ENCODE measurements at places on chromosomes 13 and 19.
A peak's percentile ranks its signal among the peaks of the same experiment; 100 is the strongest.

DNA sequence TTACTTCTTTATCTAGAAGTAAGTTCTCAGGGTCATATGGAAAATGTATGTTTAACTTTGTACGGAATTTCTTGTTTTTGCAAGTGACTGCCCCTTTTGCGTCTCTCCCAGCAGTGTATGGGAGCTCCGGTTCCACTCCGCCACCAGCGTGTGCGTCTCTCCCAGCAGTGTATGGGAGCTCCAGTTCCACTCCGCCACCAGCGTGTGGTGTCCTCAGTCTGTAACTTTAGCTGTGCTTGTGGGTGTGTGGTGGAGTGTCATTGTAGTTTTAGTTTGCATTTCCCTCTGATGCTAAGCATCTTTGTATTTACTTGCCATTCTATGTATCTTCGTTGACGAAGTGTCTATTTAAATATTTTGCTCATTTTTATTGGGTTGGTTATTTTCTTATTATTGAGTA lies 2.4 kb downstream of the CUL4A start:
- DNase-seq, result no peak

GRCh38 chr13:75481176-75482069 lies 546 bp downstream of the TBC1D4 start:
- peak; percentile 35 for DNase-seq

DNA sequence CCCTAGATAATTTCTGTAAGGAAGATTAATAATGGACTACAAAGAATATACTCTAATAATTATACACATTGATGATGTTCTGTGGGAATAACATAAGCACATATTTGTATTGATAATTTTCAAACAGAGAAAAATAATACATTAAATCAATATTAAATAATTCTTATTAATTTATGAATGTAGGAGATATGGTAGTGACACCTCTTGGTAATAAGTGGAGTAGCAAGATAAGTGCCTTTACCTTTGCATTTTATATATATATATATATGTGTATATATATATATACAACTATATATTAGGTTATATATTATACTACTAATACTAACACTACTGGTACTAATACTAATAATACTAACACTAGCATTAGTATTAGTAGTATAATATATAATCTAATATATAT lies 905.8 kb downstream of the SLITRK1 start:
- DNase-seq, result no peak

DNA sequence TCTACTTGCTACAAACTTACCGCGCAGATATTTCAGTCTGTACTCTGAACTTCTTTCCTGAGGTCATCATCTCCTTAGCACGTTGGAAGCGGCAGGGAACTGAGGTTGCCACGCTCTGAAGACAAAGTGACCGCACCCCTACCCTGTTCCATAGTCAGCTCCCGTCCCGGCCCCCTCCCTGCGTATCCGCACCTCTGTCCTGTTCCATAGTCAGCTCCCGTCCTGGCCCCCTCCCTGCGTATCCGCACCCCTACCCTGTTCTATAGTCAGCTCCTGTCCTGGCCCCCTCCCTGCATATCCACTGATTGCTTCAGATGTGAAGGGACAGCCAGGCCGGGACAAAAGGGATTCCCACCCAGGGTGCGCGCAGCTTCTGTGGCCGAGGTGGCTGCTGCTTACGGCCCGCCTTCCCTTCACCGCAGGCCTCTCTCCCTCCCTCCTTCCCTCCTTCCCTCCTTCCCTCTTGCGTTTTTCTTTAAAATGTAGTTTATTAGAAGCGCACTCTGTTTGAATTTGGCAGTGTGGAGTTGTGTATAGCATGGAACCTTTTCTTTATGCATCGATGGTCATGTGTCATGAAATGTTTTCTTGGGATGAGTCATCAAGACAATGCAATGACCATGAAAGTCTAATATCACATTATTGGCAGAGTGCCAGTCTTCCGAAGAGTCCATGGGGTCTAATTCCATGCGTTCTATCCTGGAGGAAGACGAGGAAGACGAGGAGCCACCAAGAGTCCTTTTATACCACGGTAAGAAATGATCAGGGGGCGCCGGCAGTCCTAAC lies 21.9 kb upstream of the NDUFS7 start:
- no peak for DNase-seq

DNA sequence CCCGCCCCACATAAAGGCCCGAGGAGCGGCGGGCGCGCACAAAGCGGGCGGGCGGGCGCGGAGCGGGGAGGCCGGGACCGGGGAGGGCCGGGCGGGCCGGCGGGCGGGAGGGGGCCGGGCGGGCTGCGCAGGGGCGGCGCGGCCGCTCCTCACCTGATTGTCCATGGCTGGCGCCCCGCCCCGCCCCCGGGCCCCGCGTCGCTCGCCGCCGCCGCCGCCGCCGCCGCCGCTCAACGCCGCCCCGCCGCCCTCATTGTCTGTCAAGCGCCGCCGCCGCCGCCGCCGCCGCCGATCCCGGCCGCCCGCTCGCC lies 200 bp downstream of the MLLT1 start:
- DNase-seq, result no peak

- DNase-seq, result no peak
Observed at GRCh38 chr19:53992815-53993214, 1.4 kb downstream of the CACNG6 start.

GRCh38 chr13:80180740-80181355 lies 160.1 kb downstream of the SPRY2 start:
- no peak for DNase-seq

DNA sequence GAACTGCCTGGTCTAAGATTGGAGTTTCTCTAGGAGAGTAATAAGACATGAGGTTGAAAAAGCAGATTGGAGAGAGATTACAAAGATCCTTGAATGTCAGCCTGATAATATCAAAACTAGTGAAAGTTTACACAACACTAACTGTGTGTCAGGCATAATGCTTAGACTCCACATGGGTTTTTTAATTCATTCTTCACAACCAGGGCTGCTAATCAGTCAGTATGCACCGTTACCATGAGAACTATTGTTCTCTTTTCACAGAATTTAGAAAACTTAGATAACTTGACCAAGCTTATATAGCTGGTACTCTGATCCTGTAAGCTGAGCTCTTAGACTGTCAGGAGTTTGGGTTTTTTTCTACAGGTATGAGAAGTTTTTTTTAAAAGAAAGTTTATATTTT lies 46.6 kb upstream of the TSC22D1 start:
- DNase-seq, result no peak

GRCh38 chr19:33661336-33661735 lies 39.6 kb downstream of the CHST8 start:
- DNase-seq, result no peak

DNA sequence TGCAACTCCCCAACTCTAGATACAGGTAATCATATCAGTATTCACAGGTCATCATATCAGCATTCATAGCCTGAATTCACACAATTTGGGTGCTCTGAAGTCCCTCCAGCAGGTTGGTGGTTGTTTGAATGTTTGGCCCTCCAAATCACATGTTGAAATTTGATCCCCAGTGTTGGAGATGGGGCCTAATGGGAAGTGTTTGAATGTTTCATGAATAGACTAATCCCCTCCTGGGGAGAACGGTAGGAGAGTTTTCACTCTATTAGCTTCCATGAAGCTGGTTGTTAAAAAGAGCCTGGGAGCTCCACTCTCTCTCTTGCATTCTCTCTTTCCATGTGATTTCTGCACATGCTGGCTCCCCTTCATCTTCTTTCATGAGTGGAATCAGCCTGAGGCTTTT lies 288.6 kb upstream of the PCDH9 start:
- peak; percentile 21 for DNase-seq

- no peak for DNase-seq
Observed at GRCh38 chr19:11722414-11722813, 16.3 kb downstream of the ZNF823 start.

GRCh38 chr13:23460309-23460708 lies 26.8 kb upstream of the SACS start:
- DNase-seq, result no peak

DNA sequence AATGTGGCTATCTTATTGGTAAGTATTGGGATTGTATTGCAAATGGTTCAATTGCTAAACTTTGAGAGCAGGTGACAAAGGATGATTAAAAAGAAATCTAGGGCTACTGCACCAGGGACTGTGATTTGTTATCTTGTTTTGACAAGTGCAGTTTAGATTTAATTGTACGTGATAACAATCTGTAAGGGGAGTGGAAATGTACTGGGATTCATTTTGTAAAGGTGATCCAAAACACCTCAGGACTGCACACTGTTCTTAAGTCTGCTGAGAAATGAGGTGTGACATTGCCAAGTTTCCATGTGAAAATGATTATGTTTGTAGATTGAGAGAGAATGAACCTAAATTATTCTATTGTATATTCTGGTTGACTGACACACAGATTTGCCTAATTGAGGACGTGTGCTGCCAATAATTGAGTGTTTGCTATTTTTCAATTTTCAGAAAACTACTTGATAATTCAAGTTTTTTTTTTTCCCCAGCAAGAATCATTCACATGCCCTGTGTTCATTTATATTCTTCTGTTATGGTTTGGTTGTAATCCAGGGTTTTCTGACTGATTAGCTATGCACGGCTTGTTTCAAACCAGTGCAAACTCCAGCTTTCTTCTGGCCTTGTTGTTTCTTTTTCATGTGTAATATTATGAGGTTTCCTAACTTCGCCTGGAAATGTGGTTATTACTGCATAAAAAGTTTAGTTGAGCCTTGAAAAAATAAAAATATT lies 308.0 kb downstream of the OLFM4 start:
- DNase-seq, result no peak

DNA sequence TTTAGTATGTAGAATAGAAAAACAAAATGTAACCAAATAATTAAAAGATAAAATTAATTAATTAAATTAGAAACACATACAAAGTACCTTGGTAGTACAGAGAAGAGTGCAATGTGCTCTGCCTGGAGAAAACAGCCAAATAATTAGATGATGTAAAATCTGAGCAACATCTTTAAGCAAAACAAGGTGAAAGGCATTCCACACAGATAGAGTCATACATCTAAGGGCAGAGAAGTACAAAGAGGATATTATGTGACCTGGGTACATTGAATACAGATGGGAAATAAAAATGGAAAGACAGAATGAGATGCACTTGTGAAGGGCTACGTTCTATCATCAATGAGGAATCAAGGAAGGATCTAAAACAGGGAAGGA lies 25.2 kb upstream of the FNDC3A start:
- DNase-seq, result no peak

DNA sequence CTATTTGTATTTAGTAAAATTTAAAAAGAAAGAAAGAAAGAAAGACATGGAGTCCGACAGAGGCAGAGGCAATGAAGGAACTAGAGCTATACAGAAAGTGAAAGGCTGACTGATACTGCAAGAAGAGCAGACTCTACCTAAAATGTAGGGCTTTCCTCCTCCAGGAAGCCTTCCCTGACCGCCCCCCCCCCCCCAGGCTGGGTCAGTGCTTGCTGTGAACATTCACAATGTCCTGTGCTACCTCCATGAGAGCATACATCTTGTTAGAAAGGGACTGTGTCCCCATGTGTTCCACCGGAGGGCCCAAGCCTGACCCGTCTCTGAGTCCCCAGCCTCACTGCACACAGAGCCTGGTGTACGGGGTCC lies 5.7 kb upstream of the CA11 start:
- DNase-seq, result no peak

DNA sequence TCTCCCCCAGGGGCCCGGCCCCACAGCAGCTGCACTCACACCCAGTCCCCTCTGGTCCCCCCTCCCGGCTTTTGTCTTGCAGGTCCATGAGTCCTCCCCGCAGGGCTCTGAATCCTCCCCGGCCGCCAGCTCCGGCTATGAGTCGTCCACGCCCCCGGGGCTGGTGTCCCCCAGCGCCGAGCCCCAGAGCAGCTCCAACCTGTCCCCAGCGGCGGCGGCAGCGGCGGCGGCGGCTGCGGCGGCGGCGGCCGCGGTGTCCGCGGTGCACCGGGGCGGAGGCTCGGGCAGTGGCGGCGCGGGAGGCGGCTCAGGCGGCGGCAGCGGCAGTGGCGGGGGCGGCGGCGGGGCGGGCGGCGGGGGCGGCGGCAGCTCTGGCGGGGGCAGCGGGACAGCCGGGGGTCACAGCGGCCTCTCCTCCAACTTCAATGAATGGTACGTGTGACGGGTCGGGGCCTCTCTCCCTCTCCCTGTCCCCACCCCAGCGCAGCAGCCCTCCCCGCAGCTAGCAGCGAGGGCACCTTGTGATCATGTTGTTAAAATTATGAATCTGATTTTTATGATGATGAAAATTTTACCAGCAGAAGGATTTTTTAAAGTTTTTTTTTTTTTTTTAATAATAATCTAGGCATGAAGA lies 3.8 kb downstream of the ZIC2 start:
- no peak for DNase-seq

DNA sequence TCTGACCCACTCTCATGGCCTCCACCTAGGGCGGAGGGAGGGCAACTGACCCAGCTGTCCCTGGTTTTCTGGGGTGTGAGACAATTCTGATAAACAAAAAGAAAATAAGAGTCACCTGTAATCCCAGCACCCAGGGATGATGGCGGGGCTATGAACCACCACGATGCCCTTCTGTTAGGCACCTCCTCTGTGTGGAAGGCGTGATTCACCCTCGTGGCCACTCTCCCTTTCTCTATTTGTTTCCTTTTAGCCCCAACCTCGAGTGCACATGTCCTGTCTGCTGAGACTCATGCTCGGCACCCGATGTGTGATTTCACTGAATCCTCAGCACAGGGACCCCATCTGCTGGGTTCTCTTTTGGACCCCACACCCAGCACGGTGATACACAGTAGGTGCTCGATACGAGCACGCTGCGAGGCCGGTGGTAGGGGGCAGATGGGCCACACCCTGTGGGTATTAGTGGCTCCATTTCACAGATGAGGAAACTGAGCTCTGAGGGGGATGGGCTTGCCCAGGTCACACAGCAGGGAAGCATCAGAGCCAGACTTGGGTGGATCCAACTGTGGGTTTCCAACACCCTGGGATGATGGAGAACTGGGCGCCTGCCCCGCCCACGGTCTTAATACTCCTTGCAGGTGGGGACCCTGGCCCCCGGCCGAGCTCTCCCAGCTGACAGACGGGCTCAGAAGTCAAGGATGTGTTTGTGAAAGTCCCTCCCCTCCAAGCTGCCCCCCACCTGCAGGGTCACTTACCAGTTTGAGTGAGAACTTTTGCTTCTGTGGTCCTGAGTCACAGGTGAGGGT lies 24.9 kb downstream of the VRK3 start:
- no peak for DNase-seq

- DNase-seq, result no peak
Observed at GRCh38 chr13:99955747-99956472, 15.7 kb downstream of the ZIC5 start.

DNA sequence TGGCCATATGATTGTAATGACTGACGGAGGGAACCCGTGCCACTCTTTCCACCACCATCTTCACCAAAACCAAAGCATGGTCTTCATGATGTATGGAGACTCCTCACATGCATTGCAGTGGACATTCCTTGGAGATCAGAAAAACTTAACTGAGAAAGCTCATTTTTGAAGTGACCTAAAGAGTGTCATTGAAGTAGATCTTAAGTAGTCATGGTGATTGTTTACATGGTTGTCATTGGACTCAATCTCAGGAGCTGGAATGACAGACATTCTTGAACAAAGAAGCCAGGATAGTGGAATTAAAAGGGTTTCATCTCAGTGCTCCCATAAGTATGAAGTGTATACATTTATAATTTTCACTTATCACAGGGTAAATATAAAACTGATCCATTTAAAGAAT lies 236.7 kb upstream of the IPO5 start:
- DNase-seq, result no peak

DNA sequence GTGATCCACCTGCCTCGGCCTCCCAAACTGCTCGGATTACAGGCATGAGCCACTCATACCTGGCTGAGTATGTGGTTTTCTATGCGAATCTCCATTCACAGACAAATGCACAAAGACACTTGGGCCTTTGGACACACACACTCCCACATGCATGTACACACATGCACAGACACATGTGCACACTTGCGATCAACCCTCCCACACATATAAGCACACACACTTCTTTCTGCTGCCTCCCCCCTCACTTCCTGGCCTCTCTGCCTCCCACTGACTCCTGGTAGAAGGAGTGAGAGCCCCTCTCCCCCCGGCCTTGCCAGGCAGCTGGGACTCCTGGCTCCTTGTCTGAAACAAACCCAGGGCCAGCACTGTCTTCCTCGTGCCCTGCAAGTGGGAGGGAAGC lies 29.3 kb upstream of the PLEKHF1 start:
- no peak for DNase-seq
